ENCODE measurements at places on chromosomes 1 and 21.

DNA sequence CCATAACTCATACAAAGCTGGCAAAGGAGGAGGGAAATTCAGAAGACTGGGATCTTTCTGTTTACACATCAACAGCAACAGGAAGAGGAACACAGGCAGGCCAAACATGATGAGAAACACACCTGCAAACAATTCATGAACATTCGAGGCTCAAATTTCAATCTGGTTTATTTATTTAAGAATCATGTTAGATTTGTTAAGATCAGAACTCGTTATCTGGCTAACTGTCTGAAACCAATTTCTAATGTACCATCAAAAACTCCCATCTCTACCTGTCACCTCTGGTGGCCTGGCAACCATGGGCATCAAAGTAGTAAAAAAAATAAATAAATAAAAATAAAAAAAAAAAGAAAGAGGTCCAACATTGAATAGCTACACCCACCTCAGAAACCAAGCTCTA lies 9.8 kb downstream of the LBR start:
- no peak for DNase-seq

GRCh38 chr1:145985502-145986439 lies 10.6 kb downstream of the TXNIP start:
- DNase-seq, result no peak

DNA sequence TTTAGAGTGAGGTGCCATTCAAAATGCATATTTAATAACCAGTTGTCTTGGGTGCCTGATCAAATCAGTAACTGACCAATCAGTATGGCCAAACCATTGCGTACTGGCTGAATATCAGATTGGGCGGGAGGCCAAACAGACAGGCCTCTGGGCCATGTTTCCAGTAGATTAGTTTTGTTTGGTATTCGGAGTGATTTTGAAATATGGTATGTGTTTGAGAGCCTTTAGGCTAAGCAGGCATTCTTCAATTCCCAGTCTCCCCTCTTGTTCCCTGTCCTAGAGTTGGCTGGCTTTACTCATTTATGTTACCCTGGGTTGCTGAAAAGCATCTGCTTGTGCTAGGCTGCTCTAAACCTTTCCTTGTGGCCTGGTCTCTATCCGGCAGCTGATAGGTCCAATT lies 80.1 kb downstream of the BACH1 start:
- no peak for DNase-seq

DNA sequence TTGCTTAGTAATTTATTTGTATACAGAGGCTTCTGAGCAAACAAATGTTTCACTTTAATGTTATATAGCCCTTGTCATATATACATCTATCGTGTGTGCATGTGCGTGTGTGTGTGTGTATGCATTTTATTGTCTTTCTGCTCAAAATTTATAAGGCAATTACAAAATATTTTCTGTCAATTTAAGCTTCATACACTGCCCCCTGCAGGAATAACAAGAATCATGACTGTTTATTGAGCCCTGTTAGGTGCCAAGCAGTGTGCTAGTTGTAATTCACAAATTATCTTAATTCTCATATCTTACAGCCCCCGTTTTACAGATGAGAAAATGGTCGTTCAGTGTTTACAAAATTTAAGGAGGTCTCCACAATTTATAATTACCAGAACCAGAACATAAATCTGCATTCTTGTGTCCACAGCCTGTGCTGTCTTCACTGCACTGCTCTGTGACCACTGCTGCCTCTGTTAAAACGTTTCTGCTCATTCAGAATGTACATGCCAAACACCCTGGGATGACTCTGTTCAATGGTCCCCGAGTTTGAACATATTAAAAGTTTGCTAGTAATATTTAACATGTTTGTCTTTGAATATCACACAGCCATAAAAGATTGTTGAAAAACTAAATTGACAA lies 181.3 kb downstream of the ATP6V1G3 start:
- no peak for DNase-seq

GRCh38 chr1:155698382-155699038 lies 9.6 kb downstream of the DAP3 start:
- DNase-seq, result no peak

DNA sequence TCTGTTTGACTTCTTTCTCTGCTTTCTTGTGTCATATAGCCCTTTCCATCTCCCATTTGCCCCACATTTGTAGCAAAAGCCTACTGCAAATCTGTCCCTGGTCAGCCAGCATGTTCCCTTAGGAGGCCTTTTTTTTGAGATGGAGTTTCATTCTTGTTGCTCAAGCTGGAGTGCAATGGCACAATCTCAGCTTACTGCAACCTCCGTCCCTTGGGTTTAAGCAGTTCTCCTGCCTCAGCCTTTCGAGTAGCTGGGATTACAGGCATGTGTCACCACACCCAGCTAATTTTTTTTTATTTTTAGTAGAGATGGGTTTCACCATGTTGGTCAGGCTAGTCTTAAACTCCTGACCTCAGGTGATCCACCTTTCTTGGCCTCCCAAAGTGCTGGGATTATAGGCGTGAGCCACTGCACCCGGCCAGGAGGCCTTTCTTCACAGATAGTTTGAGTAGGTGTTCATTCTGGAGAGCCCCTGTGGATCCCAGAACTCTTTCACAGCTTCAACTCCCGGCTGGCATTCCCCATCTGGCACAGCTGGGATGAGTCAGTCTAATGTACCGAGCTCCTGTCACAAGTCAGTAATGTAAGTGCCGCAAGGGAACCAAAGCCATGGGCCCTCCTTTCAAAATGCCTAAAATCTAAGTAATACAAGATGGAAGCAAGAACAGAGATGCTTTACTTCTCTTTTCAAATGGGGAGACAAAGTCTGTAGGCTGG lies 9.4 kb upstream of the NHLH1 start:
- DNase-seq, result no peak

- no peak for DNase-seq
Observed at GRCh38 chr1:235882816-235883215, 16.1 kb upstream of the LYST start.

- no peak for DNase-seq
Observed at GRCh38 chr1:239457491-239458143, 71.2 kb downstream of the CHRM3 start.

DNA sequence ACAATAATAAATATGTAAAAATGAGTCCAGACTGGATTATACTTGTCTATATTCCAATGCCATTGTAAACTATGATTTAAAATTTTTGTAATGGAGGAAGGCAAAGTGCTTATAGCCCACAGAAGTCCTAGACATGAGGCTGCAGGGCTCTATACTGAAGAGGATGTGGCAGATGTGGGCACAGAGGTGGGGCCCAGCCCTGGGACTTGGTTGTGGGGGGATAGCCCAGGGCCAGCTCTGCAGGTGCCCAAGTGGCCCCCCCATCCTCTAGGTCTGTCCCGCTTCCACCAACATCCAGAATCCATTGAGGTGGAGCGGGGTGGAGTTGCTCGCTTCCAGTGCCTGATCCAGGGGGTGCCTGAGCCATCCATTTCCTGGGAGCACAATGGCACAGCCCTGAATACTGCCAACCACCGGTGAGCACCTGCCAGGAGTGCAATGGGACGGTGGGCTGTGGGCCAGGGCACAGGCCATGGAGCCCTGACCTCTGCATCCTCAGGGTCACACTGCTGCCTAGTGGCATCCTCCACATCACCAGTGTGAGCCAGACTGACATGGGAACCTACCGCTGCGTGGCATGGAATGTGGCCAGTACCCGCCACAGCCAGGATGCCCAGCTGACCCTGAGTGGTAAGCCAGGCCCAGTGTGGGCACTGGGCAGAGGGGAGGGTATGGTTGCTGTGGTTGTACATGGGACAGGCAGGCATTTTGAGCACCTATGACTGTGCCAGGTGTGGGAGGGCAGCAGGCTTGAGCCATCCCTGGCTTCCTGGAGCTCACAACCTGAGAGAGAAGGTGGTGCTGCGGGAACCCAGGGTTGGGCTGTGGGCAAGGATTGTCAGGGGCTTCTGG lies 21.0 kb downstream of the SLC27A3 start:
- DNase-seq, result no peak

DNA sequence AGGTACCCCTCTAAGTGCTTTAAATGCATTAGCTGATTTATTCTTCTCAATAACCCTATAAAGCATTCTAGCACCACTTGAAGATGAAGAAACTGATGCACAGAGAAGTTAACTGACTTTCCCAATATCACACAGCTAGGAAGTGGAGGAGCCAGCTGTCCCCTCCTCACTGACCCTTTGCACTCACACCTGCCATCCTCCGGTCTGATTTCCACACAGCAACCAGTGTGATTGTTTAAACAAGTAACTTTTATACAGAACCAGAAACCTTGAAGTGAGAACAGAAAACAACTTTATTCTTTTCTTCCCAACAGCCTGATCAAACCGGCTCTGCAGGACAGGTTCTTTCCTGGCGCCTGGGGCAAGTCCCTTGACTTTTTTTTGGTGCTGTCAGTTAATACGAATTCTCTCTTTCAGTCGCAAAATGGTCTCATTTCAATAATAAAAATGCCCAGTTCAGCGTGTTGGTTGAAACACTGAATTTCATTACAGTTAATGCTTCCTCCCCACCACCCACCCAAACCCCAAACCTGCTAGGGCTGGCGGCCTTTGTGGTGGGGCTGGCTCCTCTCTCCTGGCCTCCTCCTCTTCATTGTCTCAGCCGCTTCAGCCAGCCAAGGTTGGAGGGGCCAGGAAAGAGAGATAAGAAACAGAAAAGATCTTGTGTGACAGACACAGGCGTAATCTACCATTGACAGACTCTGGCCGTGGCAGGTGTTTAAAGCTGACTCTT lies 26.4 kb upstream of the EEIG2 start:
- no peak for DNase-seq

DNA sequence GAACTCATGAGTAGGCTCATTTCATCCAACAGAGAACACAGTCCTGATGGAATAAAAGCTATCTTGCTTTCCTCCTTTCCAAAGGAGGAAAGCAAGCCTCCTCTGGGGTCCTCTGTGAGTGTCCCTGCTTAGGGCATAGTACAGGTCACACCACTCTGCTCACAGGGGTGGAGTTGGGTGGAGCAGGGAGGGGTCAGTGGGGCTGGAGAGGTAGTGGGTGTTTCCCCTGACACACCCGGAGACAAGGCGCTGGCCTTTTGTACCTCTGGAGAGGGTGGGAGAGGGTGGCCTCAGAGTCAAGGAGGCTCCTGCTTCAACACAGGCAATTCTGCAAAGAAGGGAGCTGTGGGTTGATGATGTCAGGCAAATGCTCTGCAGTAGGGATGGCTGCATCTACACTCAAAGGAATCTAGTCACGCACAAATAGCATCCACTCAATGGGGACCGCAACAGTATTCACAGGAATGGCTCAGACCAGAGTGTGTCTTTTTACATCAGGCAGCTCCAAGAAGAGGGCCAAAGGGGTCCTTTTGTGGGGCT lies 58.6 kb upstream of the PLXNA2 start:
- DNase-seq, result no peak

DNA sequence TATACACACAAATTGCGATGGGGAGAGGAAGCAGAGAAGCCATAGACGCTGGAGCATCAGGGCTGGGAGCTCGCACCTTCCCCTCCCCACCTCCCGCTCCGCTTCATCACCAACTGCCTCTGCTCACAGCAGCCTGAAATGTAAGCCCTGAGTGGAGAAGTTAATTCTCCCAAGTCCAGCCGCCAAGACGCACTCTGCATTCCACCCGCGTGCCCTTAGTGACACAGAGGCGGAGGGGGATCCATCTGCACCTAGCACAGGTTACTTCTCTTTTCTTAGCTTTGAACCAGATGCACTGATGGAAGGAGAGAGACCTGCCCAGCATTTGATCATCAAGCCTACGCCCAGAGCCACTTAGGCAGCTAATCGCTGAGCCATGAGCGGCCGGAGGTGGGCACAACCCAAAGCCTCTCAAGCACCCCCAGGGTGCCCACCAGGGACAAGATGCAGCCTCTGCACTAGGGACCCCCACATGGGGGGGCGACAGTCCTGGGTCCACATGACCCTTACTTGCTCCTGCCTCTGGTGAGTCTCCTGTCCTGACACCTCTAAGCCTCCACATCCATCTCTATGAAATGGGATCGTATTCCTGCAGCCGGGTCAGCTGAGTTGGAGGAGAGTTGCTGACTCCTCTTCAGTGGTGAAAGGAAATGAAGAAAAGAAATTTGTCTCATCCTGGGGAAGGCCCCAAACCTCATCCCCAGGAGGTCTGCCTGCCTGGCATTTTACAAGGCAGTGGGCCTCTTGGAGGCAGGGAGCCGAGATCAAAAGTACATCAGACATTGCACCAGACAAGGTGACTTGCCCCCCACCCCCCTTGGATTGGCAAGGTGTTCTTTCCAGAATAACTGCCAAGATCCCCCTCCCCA lies 316.2 kb downstream of the MATN1 start:
- no peak for DNase-seq

DNA sequence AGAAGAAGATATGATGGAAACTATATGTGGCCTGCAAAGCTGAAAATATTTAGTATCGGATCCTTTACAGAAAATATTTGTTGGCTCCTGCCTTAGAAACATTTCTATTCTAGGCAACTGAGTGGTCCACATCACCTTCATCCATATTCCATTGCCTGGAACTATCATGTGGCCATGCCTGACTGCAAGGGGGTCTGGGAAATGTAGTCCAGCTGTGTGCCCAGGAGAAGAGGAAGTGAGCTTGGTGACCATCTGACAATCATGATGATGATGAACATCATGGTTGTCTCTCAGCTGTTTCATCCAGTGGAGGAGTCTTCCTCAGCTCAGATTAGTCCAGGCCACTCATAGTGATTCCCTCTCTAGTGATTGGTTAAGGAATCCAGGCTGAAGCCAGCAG lies 61.8 kb upstream of the IFNLR1 start:
- no peak for DNase-seq

GRCh38 chr1:36573445-36573844 lies 90.7 kb upstream of the CSF3R start:
- no peak for DNase-seq

DNA sequence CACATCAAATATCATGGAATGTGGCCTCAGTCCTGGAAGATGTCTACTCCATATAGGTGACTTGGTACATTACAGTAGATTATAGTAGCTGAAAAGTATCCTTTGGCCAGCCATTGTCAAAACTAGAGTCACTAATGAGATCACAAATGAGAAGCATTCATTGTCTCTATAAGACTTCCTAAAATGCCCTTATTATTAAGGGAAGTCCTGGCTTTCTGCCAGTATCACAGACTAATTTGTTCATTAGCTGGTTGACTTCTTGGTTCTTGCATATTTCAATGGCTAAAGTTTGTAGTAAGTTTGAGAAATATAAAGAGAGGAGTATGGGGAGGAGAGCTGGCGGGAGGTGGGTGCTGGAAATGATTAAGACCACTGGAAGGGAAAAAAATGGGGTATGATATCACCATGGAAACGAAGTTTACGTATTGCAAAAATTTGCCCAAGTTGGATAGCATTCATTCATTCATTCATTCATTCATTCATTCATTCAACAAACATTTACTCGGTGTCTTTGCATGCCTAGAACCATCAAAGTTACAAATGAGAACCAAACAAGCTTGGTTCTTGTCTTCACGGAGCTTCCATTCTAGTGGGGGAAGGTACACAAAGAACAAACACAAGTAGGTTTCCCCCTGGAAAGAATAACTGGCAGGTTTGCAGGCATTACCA lies 11.7 kb upstream of the B3GALNT2 start:
- DNase-seq, result no peak

DNA sequence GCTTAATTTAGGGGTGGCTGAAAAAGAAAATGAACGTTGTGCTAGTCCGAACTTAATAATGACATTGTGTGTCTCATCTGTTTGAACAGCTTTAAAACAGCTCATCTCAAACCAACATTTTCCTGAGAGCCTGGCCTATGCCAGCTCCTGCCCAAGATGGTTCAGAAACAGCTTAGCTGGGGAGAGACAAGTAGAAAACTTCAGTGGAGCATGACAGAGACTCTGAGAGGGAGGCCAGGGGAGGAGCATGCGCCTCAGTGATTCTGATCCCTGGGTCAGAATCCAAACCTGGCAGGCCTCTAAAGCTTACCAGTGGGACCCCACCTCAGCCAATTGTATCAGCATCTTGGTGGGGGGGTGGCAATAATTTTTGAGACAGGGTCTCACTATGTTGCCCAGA lies 99.3 kb downstream of the TAS1R2 start:
- no peak for DNase-seq

Measured in stimulated activated CD8-positive, alpha-beta memory T cell treated with anti-CD3 and anti-CD28 coated beads, Interleukin-4, amount 100 ng/mL, for 1 hour (primary cell).